Kidney epithelial cell (primary cell): ENCODE measurements at places on chromosomes 7 and 10. TPM values are rescaled to one million over a fixed set of nuclear protein-coding genes. Genes with fewer than 3 reads are reported as not detected.

Gene GGCT
- 37.8 and 42.0 TPM in 2 replicates for total RNA-seq

Gene HABP2
- total RNA-seq, result 0.07 and 0.08 TPM in 2 replicates

DNA sequence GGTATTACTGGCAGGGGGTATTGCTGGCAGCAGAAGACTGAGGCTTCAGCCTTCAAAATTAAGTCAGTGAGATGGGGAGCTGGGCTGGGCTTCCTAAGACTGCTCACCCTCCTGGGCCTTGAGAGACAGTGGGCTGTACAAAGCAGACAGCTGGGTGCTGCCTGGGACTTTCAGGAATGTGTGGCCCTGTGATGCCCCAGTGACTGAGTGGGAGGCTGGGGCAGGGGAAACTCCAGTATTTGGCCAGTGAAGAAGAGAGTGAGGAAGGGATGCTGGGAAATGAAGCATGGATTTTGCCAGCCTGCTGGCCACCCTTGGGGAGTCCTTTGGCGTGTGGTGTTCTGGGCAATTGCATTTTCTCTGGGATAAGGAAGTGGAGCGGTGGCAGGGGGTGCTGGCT lies 442 bp downstream of the ANKRD2 start:
- DNase-seq, result no peak

Gene MEST
- 14.2 and 15.2 TPM in 2 replicates for total RNA-seq

GRCh38 chr7:9120331-9120730 lies 686.9 kb downstream of the NXPH1 start:
- DNase-seq, result no peak

GRCh38 chr7:116071629-116072028 lies 41.1 kb upstream of the TFEC start:
- no peak for DNase-seq

Gene ANKRD61
- not detected in 2 replicates for total RNA-seq

DNA sequence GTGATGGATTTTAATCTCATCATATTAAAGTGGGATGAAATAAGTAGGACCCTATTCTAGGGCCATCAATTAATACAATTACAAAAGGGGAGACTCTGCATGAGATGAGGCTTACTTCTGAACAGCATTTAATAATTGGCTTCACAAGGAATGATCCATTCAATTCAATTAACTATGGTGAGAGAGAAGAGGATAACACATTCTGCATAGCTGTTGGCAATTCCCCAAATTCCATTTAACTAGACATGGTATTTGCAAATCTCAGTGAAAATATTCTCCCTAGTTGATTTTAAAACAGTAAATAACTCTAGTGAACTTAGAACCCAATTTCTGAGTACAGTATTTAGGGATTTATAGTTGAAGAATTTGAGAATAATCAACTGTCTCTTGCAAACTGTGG lies 145.3 kb downstream of the NOC3L start:
- DNase-seq, result no peak

GRCh38 chr10:6200734-6201515 lies 1.8 kb upstream of the PFKFB3 start:
- no peak for DNase-seq

Gene PRTFDC1
- 9.6 and 9.9 TPM in 2 replicates for total RNA-seq

- DNase-seq, result no peak
These were observed 188.4 kb upstream of the IGFBP3 start for GRCh38 chr7:46109437-46109836.

- DNase-seq, result no peak
These were observed 10.1 kb upstream of the GGCT start for GRCh38 chr7:30514776-30515175.

GRCh38 chr10:101308051-101308450 lies 45.9 kb upstream of the BTRC start:
- DNase-seq, result no peak

GRCh38 chr7:139521439-139521838 lies 2.0 kb upstream of the CLEC2L start:
- no peak for DNase-seq

- DNase-seq, result no peak
These were observed 5.8 kb upstream of the GGCT start for GRCh38 chr7:30510124-30511075.

DNA sequence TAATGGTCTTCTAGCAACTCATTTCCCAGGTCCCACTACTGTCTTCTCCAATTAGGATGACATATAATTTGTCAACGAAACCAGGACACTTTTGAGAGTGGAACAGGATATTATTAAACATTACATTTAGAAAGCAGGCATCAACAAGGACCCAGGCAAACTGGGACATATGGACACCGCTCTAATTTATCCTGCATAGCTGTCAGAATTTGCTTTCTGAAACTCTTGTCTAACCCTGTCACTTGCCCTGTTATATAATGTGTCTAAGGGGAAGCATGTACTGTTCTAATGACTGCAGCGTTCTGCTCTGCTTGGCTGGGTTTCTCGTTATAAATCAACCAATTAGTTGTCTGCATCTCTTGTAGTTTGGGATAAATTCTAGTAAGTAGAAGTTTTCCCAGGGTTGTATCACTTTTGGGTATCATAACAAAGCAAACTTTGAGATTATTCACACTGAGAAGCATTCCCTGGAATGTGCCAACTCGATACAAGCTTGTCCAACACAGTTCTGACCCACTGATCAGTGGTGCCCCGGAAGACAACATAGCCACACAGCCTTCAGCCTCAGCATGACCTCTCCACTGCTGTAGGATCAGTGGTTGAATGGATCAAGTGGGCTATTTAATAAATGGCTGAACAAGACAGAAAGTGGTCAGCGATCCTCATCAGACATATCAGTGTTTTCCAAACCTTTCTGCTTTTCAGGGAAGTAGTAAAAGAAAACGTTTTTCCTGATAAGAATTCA lies 228.1 kb downstream of the KIF20B start:
- no peak for DNase-seq

Gene HTR5A
- total RNA-seq, result not detected in 2 replicates

- no peak for DNase-seq
These were observed 478.5 kb upstream of the PODXL start for GRCh38 chr7:132034748-132035416.

GRCh38 chr7:5276611-5277010 lies 6.1 kb upstream of the SLC29A4 start:
- no peak for DNase-seq

Gene DGKI
- 3.5 and 6.4 TPM in 2 replicates for total RNA-seq

Gene AKR1C8
- total RNA-seq, result 0.21 TPM in 1 of 2 replicates, not detected in the other

Gene THSD7A
- total RNA-seq, result 26.2 and 27.3 TPM in 2 replicates

- no peak for DNase-seq
These were observed 230.0 kb upstream of the GRB10 start for GRCh38 chr7:51012569-51013217.

GRCh38 chr7:47179812-47180515 lies 401.9 kb downstream of the TNS3 start:
- no peak for DNase-seq

Gene CRTAC1
- total RNA-seq, result 3.2 and 3.3 TPM in 2 replicates

DNA sequence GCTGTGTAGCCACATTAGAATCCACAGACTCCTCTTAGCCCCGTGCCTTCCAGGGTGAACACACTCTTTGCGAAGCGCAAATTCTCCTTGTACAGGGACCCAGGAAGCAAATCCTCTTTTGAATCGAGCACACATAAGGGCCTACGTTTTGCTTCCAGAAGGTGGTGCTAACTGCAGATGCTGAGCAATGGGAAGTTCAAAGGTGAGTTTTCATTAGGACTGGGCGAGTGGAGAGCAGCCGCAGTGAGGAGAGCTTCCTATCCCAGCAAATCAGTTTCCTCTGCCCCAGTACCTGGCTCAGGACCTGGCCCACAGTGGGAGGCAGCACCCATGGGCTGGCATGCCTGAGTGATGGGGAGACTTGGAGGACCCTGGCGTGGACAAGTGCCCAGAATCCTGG lies 23.5 kb upstream of the GPR26 start:
- no peak for DNase-seq

DNA sequence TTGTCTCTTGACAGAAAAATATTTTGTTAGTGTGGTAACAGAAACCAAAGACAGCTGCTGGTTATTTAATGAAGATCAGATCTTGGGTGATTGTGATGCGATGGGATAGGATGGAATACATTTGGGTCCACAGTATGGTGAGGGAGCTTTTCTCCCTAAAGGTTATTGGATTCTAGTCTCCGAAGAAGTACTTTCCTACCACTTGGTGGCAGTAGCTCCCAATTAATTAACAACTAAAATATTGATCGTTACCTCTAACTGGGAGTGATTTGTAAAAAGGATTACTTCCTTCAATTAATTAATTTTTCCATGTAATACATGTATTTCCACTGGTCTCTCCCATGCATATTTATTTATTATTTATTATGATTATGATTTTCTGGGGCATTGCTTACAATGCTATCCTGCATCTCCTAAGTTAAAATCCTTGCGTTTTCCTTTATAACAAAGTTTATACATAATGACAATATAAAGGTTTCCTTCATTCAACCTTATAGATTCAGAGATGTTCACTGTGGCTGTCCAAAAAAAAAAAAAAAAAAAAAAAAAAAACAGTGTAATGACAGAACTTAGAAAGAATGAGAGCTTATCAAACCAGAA lies 25.6 kb downstream of the TMEM196 start:
- DNase-seq, result peak; percentile 28

DNA sequence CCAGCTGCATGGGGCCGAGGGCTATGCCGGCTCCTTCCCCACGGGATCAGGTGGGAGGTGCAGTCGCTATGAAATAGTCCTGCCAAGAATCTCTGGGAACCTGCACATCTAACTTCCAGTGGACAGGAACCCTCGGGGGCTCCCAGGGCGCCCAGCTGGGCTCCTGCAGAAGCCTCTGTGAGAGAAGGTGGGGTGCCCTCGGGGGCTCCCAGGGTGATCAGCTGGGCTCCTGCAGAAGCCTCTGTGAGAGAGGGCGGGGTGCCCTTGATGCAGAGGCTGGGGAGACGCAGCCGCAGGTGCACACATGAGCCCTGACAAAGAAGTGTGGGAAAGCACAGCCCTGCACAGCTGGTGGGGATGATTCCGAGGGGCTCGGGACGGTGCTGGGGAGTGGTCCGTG lies 5.9 kb downstream of the VENTX start:
- no peak for DNase-seq

Gene STK32C
- total RNA-seq, result 12.2 and 14.9 TPM in 2 replicates

DNA sequence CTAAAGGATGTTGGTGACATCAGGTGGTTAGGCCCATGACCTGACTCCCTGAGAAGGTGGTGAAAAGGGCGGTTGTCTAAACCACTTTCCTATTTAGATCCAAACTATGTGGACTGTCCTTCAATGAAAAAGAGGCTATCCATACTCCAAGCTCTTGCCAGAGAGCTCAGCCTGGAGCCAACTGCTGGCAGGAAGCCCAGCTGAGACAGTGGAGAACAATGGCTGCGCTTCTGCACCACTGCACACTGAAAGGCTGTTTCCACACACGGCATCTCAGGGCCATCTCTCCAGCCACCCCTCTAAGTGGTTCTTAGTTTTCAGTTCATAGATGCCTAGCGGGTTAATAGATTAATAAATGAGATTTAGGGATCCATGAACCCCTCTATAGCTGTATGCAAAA lies 488.8 kb upstream of the ZMIZ1 start:
- no peak for DNase-seq

GRCh38 chr10:60629332-60629731 lies 148.9 kb upstream of the CDK1 start:
- DNase-seq, result no peak

- no peak for DNase-seq
These were observed 106.9 kb downstream of the LMBR1 start for GRCh38 chr7:156785998-156786543.

DNA sequence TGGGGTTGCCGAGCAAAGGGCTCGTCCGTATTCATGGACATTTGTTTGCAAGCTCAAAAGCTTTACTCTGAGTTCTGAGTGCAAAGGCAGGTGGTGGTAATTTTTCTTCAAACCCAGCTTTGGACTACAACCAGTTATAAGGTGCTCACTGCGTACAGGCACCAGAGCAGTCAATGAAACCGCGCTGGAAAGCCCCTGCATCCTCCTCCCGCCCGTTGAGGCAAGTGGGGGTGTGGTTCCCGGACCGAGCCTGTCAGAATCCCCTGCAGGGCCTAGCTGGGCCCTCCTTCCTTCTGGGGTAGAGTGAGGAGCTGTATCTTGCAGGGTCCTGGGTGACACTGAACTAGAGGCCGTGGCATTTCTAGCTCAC lies 22.3 kb downstream of the AMZ1 start:
- DNase-seq, result no peak

GRCh38 chr10:118596426-118597124 lies 1.1 kb upstream of the PRLHR start:
- no peak for DNase-seq
